ENCODE measurements at places on chromosomes 16 and 17. TPM values are rescaled to one million over a fixed set of nuclear protein-coding genes. Genes with fewer than 3 reads are reported as not detected.
A peak's percentile ranks its signal among the peaks of the same experiment; 100 is the strongest.

GRCh38 chr17:49962599-49963308, 6.2 kb upstream of the DLX4 start:
- no peak for DNase-seq

Gene FAM83G
- total RNA-seq: 10.3 TPM

GRCh38 chr16:65510850-65511249, 389.0 kb upstream of the CDH11 start:
- DNase-seq: no peak

- no peak for DNase-seq
Observed at GRCh38 chr16:14150796-14151195, 79.7 kb downstream of the MRTFB start.

Gene MYH1
- not detected for total RNA-seq

DNA sequence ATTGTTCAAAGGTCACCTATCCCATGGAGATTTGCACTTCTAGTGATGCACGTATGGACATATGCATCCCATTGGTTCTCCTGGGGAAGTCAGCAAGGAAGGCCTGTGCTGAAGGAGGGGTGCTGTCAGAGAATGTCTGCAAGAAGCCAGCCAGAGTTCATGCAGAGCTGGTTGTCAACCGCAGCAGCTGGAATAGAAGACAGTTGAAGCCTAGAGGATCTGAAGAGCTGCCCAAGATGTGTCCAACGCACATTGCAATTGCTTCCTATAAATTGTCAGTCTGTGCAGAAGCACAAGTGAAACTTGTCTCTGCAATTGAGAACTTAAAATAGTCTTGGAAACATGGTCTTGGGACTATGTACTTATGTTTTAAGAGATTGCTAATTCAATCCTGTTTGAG, 82.1 kb upstream of the CNTNAP4 start:
- DNase-seq: no peak

GRCh38 chr17:1707107-1707506, 3.1 kb downstream of the TLCD2 start:
- no peak for DNase-seq

Gene WFIKKN1
- 1.1 TPM for total RNA-seq

DNA sequence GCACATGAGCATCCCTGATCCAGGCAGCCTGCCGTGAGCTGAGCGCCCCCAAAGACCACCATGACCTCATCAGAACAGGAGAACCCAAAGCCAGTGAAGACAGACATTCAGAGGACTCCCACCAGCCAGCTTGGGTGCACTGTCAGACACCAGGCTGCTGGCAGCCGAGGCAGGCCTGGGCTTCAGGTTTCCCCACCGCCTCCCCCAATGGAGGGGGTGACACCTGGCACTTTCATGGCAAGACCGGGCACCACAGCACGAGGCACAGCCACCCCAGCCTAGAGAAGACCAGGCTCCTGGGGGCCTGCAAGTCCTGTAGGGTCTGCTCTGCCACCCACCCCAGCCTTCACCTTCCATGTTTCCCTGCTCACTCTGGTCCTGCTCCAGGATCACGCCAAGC, 140.5 kb downstream of the C16orf95 start:
- no peak for DNase-seq

GRCh38 chr17:45871718-45872117, 22.6 kb upstream of the MAPT start:
- no peak for DNase-seq

- DNase-seq: no peak
Observed at GRCh38 chr17:4748686-4749085, 9.0 kb upstream of the CXCL16 start.

DNA sequence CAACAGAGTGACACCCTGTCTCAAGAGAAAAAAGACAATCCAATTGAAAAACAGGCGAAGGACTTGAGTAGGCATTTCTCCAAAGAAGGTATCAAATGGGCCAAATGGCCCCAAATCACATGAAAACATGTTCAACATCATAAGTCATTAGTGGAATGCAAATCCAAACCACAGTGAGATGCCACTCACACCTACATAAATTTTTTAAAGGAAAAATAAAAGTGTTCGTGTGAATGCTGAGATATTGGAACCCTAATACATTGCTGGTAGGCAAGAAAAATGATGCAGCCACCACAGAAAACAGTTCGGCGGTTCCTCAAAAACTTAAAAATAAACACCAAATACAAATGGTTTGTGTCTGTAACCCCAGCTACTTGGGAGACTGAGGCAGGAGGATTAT, 45.2 kb downstream of the PIGL start:
- DNase-seq: no peak

DNA sequence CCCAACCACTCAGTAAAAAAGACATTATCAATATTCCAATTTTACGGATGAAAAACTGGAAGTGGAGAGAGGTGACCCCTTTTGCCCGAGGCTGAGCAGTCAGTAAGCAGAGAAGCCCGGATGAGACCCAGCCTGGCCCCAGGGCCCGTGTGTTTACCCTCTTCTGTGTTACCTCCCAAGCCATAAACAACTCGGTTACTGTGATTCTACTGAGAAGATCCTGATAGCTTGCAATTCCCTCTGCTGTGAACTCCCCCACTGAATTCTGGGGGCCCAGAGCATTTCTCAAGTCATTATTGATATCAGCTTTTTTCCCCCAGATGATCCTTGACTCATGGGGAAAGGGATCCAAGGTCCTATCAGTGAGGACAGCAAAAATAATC, 482.6 kb upstream of the ERCC4 start:
- no peak for DNase-seq

DNA sequence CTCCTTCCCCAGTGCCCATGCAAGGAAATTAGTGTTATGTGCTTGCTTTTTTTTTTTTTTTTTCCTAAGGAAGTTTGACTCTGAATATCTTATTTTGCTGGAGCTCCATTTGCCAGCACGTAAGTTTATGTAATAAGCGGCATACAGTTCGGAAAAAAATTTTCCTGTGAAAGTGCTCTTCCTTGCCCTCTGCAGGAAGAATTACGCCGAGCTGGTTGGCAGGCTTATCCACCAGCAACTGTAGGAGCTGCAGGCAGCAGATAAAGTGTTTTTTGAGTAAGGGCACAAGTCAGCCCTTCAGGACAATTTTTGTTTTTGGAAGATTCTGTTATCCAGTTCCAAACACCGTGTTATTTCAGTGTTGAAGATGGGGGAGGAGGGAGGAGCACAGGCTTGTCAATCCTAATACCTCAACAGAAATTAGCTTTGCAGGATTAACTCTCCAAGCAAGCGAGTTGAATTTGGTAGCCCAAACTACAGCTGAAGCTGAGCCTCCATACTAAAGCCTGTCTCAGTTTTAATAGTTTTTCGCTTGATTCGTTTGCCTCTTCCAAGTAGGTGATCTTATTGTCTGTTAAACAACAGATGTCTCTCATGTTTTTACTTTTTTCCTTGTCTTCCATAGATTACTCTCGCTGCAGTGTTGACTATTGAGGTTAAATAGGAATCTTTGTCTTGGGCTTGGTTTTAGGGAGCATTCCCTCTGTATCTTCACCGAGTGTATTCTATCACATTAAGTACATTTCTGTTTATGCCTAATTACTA, 1.1 kb downstream of the SPECC1 start:
- peak; percentile 24 for DNase-seq

DNA sequence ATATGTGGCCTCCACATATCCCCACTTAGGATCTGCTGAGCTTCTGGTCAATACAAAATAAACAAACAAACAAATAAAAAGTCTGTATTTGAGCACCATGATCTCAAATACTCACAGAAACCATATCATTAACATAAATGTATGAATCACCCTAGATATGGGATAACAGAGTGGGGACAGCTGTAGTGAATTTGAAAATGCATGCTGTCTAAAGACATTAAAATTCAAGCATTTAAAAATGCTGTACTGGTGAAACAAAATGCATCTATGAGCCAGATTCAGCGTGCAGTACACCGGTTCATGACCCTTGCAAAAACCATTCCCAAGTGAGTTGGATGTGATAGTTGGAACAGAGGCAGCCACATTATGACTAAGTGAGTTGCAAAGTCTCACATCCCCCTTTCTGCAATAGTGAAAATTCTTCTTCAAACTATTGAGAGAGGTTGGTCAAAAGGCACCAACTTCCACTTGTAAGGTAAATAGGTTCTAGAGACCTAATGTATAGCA, 12.3 kb downstream of the GRIN2A start:
- no peak for DNase-seq

DNA sequence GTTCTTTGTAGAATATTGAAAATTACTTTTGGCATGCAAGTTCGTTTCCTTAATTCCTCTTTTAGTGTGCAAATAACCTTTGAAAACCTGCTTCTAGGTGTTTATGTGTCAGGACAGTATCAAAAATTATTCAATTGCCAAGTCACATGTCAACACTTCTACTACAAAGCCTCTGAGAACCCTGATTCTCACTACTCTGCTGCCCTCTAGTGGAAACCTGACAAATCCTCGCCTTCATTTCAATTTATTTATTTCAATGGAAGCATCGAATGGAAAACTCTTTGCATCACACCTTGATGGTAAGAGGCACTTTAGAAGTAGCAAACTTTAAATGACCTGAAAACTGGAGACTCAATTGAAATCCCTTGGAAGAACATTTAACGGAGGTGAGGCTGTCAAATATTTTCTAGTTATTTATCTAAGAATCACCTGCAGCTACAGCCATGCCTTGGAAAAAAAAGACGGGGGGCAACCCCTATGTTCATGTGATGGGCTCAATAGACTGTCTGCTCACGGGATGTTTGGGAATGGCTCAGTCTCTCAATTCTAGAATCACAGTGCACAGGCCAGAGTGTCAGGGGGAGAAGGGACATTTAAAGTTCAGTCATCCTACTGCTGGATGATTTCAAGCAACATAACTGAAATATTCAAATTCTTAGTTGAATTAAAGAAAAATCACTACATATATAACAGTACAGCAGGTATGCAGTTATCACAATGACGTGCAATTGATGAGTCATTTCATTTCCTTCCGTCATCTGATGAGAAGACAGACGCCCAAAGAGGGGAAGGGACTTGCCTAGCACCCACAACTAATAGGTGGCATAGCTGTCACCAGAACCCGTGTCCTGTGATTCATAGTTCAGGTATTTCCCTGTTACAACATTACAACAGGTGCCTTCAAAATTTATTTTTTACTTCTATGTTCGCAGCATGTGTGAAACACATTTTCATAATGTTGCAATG, 563.9 kb downstream of the TOX3 start:
- DNase-seq: peak; percentile 58

DNA sequence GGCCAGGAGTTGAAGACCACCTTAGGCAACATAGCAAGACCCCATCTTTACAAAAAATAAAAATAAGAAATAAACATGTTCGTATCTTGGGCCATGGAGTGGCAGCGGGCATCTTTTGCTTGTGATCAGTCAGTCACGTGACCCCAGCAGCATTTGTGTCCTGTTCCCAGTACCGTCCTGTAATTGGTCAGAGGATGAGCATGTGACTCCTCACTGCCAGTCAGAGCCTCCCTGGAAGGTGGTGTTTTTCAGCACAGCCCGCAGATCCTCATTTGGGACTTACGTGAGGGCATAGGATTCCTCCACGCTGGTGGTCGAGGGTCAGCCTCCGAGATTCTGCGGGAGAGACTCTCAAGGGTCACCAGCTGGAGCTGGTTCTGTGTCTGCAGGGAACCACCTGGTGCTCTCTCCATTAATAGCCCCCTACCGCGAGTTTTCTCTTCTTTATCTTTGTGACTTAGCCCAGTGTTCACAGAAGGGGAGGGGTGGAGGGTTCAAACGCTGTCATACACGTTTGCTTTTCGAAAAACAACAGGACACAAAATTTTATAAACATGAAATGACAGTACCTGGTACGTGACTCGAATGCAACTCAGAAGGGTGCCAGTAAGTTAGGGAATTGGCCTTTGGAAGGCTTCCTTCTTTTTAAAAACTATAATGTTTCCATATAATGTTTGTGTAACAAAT, 17.2 kb downstream of the MRC2 start:
- peak; percentile 45 for DNase-seq

DNA sequence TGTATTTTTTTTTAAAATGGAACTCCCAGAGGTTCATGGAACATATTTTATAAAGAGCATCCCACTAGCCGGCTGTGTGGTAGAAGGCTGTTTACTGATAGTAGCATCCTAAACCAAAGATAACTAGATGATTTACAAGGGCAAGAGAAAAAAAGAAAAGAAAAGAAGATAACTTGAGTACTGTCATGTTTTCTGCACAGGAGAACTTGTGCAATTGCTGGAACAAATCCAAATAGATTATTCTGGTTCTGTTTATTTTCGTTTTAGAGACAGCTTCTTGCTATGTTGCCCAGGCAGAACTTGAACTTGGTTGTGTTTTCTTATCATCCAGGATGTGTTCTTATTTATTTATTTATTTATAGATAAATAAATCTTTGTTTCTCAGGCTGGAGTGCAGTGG, 20.9 kb upstream of the PPM1D start:
- no peak for DNase-seq

GRCh38 chr17:15351478-15351840, 10.1 kb upstream of the TEKT3 start:
- DNase-seq: no peak

DNA sequence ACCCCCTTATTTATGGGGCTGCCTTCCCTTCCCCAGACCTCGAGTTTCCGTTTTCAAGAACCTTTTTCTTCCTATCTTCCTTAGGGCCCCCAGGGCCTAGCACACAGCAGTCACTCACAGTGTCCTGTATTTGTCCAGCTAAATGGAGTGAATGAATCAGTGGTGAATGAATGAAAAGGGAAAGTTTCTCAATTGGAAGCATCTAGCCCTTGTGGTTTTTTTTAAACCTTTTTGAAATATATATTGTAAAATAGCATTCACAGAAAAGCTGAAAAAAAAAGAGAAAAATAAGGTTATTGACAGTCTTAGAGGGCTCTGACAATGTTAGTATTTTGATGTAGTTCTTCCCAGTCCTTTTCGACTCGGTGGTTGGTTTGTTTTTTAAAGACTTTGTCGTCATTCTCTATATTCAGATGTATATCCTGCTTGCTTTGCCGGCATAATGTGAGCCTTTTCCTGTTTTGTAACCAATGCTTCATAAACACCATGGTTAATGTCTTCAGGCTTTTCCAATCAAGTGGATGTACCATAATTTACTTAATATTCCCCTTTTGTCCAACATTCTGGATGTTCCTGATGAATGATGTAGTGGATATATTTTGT, 45.3 kb downstream of the RAI1 start:
- no peak for DNase-seq

Gene ARL5C
- not detected for total RNA-seq
